ENCODE measurements at places on chromosomes 7 and 10. TPM values are rescaled to one million over a fixed set of nuclear protein-coding genes. Genes with fewer than 3 reads are reported as not detected.

The NYAP1 gene
- total RNA-seq, result 0.17 TPM

The SNCG gene
- 0.72 TPM for total RNA-seq

The LBX1 gene
- total RNA-seq, result not detected

The WNT2 gene
- total RNA-seq, result not detected

The CCSER2 gene
- total RNA-seq, result 78.0 TPM

The LEP gene
- total RNA-seq, result not detected

The KCNMA1 gene
- total RNA-seq, result not detected

Measured in activated naive CD4-positive, alpha-beta T cell treated with anti-CD3 and anti-CD28 coated beads for 36 hours (primary cell).